GM06990 (cell line): ENCODE measurements at places on chromosomes 12 and 14.

GRCh38 chr12:11067514-11067913 is 5.4 kb upstream of the TAS2R46 start:
- DNase-seq: no peak

GRCh38 chr12:61367281-61367785 is 892.9 kb upstream of the USP15 start:
- DNase-seq: no peak

DNA sequence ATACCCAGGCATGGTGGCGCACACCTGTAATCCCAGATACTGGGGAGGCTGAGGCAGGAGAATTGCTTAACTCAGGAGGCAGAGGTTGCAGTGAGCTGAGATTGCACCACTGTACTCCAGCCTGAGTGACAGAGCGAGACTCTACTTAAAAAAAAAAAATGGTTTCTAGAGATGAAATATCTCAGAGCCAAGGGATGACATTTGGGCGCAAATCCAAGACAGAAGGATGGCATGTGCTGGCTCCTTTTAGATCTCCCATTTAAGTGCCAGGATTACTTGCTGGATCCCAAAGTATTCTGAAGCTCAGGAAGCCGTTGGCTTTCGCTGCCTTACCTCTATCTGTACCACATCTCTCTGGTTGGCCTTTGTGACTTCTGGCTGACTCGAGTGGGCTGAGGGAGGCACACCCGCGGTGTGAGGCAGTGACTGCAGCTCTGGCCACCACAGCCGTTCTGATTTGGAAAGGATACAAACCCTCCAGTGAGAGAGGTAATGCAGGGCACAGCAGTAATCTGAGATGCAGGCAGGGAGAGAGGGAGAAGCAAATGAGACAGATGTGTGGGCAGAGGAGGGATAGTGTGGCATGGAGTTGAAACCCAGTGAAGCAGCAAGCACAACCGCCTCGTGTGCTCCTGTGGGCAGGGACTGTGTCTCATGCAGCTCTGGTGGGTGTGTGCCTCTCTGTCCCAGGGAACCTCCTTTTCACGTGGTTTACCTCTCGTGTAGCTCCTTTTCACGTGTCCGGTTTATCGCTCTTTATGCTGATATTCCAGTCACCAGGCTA is 4.9 kb downstream of the B4GALNT3 start:
- DNase-seq: no peak

- DNase-seq: no peak
Measured at GRCh38 chr14:68781161-68782021, 11.5 kb downstream of the ZFP36L1 start.

DNA sequence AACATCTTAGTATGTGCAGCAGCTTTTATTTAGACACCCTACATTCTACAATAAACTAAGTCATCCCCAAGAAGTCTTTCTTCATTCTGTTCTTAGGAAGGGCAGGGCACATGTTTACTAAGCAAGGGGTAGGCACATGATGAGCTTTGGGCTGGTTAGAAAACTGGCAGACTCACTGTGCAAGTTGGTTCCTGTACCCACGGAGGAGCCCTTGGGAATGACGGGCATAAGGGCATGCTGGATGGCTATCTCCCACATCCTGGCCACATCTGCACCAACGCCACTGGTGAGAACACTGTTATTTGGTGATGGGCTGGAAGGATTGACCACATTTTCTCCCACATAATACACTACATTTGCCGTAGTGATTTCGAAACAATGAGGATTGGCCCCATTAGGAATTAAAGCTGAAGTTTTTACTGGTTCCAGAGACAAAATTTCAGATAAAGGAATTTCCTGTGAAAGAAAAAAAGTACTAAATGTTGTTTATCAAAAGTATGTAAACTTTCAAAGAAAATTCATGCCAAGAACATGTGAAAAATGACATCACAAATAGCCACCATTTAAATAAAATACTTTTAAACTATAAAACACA is 297.0 kb downstream of the PRKD1 start:
- DNase-seq: no peak

DNA sequence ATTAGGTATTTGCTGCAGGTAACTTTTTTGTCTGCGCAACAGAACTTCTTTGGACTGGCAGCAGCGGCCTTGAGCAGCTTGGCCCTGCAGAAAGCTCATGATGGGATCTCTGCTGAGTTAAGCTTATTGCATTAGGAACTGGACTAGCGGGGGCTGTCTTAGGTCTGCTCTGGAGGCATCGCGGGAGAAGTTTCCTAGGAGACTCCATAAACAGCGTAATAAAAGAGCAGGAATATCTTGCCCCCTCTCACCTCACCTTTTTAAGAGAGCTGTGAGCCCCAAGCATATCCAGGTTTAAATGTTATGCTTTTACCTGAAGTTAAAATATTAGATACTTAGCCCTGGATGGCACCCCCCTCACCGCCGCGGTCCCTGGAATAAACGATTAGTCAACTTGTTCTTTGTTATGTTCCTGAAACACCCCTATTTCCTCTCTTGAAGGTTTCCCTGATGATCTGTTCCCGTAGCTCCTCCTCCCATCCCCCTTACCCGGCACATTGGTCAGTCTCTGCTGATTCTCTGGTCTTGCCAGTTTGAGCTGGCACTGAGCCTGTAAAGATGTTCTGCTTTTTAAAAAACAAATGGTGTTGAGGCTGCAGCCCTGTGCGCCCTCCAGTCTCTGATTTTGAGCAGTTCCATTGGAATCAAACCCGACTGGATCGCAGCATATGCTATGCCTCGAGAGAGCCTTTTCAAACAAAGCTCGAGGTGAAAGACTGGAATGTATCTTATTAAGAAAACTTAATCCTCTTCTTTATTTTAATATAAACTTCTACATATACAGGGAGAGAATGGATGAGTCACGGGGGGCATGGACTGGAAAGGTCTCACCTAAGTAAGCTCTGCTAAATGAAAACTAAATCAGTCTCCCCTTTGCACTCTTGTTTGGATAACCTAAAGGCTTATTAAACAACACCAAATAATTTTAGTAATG is 1.9 kb downstream of the MLXIP start:
- DNase-seq: no peak

- no peak for DNase-seq
Measured at GRCh38 chr14:54700717-54701116, 133.8 kb downstream of the SAMD4A start.

- no peak for DNase-seq
Measured at GRCh38 chr14:100818221-100818699, 7.7 kb upstream of the MEG3 start.
